ENCODE measurements at places on chromosomes 1 and 21.

GRCh38 chr1:214475331-214475730 lies 76.1 kb downstream of the PTPN14 start:
- DNase-seq = no peak

DNA sequence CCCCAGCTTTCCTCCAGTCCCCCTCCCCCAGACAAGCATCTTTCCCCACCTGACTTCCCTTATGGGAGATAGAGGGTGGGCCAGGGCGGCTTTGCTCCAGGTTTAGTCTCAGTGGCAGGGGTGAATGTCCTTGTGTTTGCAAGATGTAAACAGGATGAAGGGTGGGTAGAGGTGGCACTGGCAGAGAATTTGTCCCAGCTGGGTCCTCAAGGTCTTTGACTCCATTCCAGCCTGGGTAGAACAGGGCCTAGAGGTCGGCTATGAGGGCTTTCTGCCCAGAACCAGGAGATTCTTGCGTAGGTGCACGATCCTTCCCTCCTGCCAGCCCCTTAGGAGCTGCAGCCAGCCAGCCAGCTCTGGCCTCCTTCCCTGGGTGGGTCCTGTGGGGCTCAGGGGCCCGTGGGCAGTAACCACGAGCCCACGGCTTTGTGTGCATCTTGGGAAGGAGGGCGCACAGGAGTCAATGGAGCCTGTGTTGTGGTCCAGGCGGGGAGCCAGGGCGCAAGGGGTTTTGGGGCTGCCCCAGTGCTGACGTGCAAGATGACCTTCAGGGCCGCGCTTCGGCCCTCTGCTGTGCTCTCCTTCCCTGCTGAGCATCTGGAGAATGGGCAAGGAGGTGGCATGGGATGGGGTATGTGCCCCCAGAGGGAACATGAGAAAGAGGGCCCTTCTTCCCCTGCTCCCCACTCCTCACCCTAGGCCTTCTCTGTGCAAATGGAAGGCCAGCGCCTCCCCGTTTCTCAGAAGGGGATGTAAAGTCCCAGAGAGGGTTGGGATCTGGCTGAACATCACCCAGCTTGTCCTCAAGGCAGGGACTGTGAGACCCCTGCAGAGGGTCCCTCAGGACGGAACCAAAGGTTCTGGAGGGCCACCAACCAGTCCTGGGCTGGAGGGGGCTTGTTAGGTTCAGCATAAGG lies 15.7 kb downstream of the POU3F1 start:
- DNase-seq = no peak

DNA sequence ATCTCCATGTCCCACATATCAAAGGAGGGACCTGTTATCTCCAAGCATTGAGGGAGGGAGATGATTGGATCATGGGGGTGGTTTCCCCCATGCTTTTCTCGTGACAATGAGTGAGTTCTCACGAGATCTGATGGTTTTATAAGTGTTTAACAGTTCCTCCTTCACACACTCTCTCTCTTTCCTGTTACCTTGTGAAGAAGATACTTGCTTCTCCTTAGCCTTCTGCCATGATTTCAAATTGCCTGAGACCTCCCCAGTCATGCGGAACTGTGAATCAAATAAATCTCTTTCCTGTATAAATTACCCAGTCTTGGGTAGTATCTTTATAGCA lies 91.6 kb downstream of the DDAH1 start:
- DNase-seq = no peak

DNA sequence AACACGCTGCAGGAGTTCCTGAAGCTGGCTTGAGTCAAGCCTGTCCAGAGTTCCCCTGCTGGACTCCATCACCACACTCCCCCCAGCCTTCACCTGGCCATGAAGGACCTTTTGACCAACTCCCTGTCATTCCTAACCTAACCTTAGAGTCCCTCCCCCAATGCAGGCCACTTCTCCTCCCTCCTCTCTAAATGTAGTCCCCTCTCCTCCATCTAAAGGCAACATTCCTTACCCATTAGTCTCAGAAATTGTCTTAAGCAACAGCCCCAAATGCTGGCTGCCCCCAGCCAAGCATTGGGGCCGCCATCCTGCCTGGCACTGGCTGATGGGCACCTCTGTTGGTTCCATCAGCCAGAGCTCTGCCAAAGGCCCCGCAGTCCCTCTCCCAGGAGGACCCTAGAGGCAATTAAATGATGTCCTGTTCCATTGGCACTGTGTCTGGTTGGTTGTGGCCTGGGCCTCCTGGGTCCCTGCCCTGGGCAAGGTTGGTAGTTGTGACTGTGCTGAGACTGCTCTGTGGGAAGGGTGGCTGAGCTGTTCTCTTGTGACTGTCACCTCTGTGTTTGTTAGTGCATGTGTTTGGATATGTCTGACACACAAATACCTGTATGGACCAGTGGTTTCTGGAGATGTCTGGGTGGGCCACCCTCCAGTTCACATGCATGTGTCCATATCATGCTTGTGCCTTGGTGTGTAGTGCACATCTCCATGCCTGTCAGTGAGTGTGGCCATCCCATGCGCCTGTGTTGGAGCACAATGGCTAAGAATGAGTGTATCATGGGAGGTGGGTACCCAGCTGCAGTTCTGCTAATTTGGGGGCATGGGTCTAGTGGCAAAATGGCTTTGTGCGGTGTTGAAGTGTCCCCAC lies 1.4 kb downstream of the SH3BGRL3 start:
- no peak for DNase-seq

DNA sequence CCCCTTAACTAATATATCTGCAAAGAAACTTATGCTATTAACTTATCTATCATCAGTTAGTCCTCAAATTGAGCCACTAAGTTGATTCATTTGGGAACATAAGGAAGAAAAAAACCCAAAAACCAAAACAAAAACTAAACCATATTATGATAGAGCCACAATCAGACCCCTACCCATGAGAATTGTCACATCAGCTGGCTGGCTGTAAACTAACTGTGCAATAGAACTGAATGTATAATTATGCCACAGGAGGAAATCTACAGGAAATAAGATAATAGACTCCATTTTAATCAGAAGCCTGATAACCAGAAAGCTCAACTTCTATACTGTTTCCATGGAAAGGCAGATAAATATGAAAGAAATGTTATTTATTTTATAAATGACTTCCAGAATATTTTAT lies 110.0 kb downstream of the RGL1 start:
- no peak for DNase-seq

- DNase-seq = no peak
These were observed 70.0 kb upstream of the TENT5C start for GRCh38 chr1:117535821-117536220.

DNA sequence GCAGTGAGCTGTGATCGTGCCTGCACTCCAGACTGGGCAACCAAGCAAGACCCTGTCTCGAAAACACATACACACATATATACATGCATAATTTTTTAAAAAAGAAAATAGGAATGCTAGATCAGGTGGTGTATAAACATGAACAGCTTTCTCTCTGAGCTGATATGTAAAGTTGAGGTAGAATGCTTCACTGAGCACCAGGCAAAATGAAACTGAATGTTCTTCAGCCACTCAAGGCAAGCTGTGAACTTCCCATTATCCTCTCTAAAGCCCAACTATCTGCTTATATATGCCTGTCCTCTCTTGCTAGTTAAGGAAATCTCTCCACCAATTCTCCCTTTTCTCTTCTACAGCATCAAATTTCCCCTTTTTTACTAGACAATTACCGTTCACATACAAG lies 93.0 kb downstream of the NUF2 start:
- no peak for DNase-seq

- DNase-seq = no peak
These were observed 177.4 kb upstream of the DPT start for GRCh38 chr1:168906367-168906766.

GRCh38 chr21:27536319-27536718 lies 569.4 kb upstream of the ADAMTS5 start:
- no peak for DNase-seq

GRCh38 chr1:234562334-234562733 lies 47.6 kb downstream of the IRF2BP2 start:
- no peak for DNase-seq

- DNase-seq = no peak
These were observed 55.5 kb downstream of the EPS15 start for GRCh38 chr1:51463561-51463960.

- no peak for DNase-seq
These were observed 120.8 kb upstream of the GADD45A start for GRCh38 chr1:67564193-67564592.

- peak; percentile 9 for DNase-seq
These were observed 82.8 kb downstream of the TRIM33 start for GRCh38 chr1:114428083-114428754.

DNA sequence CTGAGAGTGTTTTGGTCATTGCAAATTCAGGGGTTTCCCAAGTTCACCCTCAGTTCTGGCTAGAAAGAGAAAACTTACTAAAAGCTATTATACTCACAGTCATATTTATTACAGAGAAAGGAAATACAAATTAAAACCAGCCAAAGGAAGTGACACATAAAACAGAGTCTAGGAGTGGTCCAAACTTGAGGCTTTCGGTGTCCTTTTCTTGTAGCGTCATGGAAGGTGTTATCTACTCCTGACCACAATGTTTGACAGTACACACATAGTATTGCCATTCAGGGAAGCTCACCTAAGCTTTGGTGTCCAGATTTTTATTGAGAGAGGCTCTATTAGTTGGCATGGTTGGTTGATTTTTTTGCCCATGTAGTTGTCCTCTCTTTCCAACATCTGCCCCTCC lies 59.0 kb downstream of the SLC35A3 start:
- no peak for DNase-seq

DNA sequence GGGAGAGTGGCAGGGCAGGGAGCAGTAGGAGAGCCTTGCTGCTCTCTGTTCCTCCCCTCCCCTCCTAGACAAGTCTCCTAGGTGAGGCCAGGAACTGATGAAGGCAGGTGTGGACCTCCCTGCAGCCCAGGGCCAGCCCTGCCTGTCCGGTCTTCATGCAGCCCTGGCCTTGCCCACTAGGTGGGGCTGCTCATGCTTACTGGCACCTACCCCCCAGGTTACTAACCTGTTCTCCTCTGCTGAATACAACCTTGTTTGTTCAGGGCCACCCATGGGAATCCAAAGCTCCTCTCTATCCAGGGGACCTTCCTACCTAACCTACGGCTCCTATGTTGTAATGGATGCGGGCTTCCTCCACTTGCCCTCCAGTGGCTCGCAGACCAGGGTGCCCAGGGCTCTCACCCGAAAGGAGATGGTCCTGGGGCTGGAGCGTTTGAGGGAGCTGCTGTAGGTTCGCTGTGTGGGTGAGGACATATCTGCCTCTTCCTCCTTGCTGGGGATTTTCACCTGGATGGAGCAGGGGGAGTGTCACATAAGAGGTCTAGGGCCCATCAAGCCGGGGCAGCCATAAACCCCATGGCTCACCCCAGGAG lies 7.9 kb upstream of the TNNT2 start:
- DNase-seq = no peak

GRCh38 chr1:116258668-116259419 lies 114.2 kb upstream of the ATP1A1 start:
- no peak for DNase-seq

GRCh38 chr1:246506367-246506673 lies 759 bp downstream of the SMYD3 start:
- DNase-seq = peak; percentile 6

- DNase-seq = no peak
These were observed 82.4 kb downstream of the PBX1 start for GRCh38 chr1:164641353-164641730.

Measured in activated CD4-positive, alpha-beta T cell treated with anti-CD3 and anti-CD28 coated beads, Interleukin-2, amount 50 U/mL, for 24 hours (primary cell).